ENCODE measurements at places on chromosomes 2 and 18.

GRCh38 chr18:10160251-10160650, 246.4 kb downstream of the VAPA start:
- DNase-seq, result no peak

GRCh38 chr2:241863536-241863954, 4.9 kb upstream of the PDCD1 start:
- no peak for DNase-seq

DNA sequence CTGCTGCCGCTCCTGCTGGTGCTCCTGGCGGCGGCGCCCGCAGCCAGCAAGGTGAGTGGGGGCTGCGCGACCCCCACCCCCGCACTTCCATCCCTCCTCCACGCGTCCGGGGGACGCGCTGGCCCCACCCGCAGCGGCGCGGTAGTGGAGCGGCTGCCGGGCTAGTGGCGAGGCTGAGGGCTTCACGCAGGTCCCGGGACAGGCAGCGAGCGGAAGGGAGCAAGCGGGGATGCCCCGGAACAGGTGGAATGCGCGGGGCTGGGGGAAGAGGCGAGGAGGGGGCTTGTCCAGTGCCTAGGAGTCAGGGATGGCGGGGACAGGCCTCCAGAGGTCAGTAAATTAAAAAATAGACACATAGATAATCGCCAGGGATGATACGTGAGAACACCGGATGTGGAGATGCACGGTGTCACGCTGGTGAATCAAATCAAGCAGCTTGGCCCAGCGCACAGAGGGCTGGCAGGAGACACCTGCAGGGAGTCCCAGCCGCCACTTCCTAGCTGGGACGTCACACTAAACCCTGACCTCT, 403 bp downstream of the COL4A3 start:
- DNase-seq, result peak; percentile 44

- no peak for DNase-seq
Observed at GRCh38 chr2:63600881-63601460, 12.2 kb downstream of the MDH1 start.

- DNase-seq, result no peak
Observed at GRCh38 chr2:233831861-233832260, 22.5 kb downstream of the HJURP start.

DNA sequence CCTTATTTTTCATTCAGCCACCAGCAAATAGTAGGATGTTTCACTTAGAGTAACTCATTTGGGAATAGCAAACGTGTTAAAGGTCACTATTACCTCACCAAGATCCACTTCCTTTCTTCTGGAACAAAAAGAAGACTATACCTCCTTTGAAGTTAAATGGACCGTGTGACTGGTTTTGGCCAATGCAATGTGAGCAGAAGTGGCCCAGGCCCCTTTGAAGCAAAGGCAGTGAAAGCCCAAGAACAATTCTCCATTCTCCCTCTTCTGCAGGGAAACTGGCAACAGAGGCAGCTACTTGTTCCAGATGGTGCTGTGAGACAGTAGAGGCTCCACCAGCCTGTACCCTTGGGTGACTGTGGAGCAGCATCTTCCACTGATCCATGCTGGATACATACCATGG, 11.3 kb upstream of the MALL start:
- peak; percentile 31 for DNase-seq

DNA sequence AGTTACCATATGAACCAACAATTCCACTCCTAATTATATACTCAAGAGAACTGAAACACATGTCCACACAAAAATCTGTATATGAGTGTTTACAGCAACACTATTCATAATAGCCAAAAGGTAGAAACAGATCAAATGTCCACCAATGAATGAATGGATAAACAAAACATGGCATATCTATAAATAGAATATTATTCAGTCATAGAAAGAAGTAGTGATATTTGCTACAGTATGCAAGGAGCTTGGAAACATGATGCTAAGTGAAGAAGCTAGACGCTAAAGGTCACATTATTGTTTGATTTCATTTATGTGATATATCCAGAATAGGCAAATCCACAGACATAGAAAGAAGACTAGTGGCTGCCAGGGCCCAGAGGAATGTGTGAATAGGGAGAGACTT, 92.0 kb downstream of the RTTN start:
- no peak for DNase-seq

GRCh38 chr2:74291218-74291544, 52.0 kb downstream of the SLC4A5 start:
- DNase-seq, result no peak

Measured in NCI-H510A treated with DMSO at 0.1 percent for 48 hours (cell line).